ENCODE measurements at places on chromosomes 7 and 10.
A peak's percentile ranks its signal among the peaks of the same experiment; 100 is the strongest.

- DNase-seq = no peak
Observed at GRCh38 chr10:114604357-114605130, 53.5 kb downstream of the ABLIM1 start.

GRCh38 chr7:2689951-2690705, 2.1 kb downstream of the AMZ1 start:
- no peak for DNase-seq

- DNase-seq = no peak
Observed at GRCh38 chr10:68628576-68629127, 68.5 kb downstream of the TET1 start.

DNA sequence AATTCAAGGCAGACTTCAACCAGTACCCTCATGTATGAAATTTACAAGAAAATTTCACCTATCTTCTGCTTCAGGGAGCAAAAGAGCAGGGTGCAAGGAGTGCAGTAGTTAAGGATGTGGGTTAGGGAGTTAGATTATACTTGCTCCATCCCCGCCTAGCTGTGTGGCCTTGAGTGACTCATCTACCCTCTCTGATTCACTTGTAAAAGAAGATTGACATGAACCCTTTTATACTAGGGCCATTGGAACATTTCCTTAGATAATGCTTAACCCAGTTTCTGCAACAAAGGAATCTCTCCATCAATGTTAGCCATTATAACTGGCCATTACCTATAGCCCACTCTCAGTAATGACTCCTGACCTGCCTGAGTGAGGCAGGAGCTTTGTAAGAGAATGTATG, 10.2 kb upstream of the HSPA12A start:
- DNase-seq = no peak

GRCh38 chr10:21832821-21833130, 170.8 kb downstream of the DNAJC1 start:
- peak; percentile 7 for DNase-seq

GRCh38 chr10:7596356-7596755, 70.4 kb downstream of the ITIH5 start:
- DNase-seq = no peak

- no peak for DNase-seq
Observed at GRCh38 chr10:48195803-48196202, 78.7 kb downstream of the FRMPD2 start.

GRCh38 chr7:134375206-134375605, 58.5 kb upstream of the SLC35B4 start:
- no peak for DNase-seq

DNA sequence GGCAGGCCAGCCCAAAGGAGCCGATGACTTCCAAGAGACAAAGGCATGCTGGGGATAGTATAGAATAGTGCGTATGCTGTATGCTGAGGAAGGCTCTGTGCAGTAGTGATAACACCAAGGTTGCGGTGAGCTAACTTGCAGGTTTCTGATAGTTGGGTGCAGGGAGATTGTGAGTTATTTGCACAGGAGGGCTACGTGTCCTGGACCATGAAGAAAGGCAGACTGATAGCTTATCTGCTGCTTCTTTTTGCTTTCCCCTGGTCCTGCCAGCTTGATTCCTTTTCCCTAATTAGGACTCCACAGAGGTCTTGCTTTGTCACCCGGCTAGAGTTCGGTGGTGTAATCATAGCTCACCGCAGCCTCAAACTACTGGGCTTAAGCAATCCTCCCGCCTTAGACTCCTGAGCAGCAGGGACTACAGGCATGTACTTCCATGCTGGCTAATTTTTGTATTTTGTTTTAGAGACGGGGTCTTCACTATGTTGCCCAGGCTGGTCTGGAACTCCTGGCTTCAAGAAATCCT, 43.9 kb upstream of the ARHGAP12 start:
- DNase-seq = no peak

DNA sequence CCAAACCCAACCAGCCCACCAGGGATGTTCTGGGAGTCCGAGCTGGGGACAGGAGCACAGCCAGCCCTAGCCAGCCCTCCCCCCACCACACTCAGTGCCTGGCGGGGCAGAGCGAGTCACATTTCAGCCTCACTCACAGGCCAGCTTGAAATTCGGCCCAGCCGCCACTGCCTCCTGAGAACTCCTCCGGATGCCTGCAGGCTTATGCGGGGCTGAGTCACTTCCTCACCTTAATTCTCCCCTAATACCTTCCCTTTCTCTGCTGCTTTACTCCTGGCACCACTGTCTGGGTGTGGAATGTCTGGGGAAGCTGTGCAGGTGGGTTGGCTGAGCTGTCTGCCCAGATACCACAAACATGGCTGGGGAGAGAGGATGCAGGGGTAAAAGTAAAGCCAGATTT, 22.6 kb upstream of the DLG5 start:
- DNase-seq = peak; percentile 60

DNA sequence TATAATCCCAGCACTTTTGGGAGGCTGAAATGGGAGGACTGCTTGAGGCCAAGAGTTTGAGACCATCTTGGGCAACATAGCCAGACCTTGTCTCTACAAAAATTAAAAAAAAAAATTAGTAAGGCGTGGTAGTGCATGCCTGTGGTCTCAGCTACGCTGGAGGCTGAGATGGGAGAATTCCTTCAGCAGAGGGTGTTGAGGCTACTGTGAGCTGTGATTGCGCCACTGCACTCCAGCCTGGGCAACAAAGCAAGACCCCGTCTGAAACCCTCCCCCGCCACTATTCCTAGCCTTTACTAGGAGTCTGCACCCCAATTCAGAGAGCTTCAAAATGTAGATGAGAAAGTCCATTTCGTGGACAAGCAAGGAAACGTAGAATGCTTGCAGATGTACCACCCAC, 95.2 kb downstream of the PRPF18 start:
- DNase-seq = no peak

DNA sequence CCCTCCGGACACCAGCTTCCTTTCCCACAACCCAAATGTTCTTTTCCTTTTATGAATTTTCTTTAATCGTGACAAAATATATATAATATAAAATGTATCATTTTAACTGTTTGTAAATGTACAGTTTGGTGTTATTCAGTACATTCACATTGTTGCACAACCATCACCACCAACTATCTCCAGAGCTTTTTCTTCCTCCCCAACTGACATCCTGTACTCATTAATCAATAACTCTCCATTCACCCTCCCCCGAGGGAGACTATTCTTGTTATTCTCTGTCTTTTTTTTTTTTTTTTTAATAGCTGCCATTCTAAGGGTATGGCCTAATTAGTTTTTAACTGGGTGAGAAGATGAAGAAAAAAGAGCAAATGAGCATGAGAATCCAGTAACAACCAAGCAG, 30.6 kb upstream of the ITGB1 start:
- no peak for DNase-seq

DNA sequence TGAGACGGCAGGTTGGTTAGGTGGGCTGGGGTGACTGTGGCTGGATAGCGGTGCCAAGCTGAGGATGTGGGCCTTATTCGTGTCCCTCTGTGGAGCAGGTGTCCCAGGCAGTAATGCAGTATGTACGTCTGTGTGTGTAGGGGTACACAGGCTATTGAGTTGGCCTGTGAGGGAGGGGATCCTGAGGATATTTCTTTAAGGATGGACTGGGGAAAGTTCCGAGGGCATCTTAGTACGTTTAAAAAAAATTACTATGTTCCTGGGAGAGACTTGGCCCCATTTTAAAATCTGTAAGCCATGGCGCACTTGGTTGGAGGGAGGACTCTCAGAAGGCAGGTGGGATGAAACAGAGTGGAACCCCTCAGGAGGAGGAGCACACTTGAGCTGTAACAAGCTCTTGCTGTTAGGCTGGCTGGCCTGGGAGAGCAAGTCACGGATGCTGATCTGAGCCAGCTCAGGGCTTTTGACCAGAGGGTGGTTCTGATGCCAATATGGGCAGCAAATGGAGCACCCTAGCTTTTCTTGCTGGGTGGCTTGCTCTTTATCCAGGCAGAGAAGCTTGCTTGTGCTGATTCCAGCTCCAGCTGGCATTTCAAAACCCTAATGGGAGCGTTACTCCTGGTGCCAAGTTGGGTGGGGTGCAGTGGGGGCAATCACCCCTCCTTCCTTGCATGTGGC, 765 bp downstream of the WBP1L start:
- DNase-seq = no peak
